ENCODE measurements at places on chromosomes 16 and 17.

GRCh38 chr17:65515959-65516948 lies 45.2 kb downstream of the AXIN2 start:
- DNase-seq = no peak

DNA sequence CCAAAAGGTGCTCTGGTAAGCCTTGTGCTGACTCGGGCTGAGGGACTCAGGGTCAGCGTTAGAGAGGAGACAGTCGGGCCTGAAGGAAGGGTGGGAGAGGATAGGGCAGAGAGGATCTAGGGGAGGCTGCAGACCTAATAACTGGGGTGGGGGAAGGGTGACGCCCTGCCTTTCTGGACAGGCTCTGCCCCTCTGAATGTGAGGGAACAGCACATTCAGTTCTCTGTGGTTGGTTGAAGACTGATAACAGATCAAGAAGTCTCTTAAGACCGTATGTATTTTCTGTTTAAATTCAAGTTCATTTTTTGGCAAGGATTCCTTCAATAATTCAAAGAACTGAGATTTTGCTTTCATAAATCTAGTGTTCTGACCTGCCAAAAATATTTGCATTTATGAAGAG lies 56.2 kb upstream of the TEKT3 start:
- no peak for DNase-seq

DNA sequence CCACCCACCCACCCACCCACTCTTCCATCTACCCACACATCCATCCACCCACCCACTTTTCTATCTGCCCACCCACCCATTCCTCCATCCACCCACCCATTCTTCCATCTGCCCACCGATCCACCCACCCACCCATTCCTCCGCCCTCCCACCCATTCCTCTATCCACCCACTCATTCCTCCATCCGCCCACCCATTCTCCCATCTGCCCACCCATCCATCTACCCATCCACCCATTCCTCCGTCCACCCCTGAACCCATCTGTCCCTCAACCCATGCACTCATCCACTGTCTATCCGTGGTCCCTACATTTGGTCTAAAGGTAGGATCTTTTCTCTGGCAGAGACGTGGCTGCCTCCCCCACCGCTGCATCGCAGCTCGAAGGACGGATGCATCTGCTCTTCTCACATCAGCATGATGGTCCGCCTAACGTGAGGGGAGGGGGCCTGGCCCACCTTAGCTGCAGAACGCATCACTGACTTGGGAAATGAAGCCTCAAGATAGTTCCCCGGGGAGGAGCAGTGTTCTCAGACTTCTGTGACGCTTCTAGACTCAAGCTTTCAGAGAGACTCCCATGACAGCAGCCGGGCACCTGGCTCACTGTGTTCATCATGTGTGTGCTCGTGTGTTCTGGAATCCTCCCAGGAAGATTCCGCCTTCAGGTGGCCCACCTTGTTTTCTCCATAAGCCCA lies 17.2 kb upstream of the GSE1 start:
- no peak for DNase-seq

GRCh38 chr17:18117982-18118975 lies 9.7 kb downstream of the MYO15A start:
- DNase-seq = no peak

- no peak for DNase-seq
These were observed 3.0 kb upstream of the SLC6A4 start for GRCh38 chr17:30238387-30239088.

GRCh38 chr17:36742267-36743000 lies 141.1 kb downstream of the MRM1 start:
- no peak for DNase-seq

- no peak for DNase-seq
These were observed 753 bp downstream of the SLC16A11 start for GRCh38 chr17:7043182-7043496.

DNA sequence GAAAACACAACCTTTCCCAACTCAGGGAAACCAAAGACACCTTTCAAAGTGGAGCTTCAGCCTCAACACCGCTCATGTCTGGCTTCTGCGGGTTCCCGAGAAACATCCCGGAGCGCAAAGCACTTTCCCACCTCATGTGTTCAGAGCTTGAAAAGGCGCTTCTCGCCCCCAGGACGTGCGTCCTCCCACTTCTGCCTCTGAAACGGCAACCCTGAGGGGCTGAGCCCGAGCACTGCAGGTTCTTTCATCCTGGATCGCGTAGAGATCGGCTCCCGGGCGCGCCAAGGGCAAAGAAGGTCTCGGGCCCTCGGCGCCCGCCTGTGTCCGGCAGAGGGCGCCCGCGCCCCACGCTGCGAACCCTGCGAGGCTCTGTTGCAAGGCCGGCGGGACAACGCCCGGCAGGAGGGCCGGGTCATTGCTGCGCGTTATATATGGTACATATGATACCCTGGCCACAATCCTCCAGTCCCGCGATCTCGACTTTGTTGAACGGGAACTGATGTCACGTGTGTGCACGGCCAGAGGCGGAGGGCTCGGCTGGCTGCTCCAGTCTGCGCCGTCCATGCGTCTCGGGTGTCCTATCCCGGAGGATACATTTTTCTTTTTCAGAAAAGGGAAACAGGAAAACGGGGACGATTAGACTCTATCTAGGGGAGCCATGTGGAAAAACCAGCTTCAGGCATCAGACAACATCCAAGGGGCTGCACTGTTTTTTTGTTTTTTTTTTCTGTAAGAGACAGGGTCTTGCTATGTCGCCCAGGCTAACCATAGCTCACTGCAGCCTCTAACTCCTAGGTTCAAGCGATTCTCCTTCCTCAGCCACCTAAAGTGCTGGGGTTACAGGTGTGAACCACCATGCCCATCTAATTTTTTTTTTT lies 19.1 kb downstream of the COQ7 start:
- peak; percentile 90 for DNase-seq

DNA sequence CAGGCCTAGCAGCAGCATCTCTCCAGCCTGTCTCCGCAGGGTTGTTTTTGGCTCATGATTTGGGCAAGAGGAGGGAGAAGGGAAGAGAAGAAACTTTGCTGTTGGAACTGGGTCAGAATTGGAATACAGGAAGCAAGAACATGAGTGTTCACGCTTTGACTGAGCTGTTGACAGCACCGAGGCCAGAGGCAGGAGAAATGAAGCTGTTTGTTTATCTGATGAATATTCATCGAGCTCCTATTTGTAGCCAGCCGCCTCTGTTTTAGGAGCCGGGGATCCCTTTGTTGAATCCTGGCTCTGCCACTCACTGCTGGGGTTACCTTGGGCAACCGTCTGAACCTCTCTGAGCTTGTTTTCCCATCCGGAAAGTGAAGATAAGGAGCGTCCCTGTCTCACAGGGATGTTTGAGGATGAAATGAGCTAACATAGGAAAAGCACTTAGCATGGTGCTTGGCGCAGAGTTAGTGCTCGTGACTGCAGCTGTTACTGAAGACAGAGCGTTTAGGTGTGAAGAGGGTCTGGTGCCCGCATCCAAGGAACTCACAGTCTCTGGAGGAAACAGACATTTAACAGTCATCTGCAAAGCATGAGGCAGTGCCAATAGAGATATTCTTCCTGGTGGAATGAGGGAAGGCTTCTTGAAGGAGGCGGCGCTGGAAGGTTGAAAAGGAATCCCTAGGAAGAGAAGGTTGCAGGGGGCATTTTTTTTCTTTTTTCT lies 29.2 kb downstream of the RAP1GAP2 start:
- no peak for DNase-seq

DNA sequence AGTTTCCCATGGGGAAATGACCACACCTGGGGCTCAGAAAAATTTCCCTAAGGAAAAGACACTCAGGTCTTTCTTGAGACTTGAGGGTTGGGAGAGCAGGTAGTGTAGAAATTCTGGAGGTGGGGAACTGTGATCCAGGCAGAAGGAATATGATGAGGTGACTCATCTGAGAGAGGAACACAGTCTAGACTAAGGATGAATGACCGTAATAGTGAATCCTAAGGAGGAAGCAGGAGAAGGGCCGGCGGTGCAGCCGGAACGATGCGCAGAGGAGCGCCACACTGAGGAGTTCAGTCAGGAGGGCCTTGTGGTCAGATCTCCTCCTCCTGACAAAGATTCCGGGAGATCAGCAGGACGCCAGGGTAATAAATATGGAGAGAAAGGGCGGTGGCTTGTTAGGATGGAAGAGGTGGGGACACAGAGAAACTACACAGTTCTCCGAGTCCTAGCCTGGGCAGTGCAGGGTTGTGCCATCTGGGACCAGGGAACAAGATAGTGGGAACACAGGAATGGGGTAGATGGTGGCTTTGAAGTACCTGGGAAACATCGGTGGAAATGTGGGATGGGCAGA lies 135.6 kb downstream of the PARN start:
- DNase-seq = no peak

- DNase-seq = no peak
These were observed 93.0 kb downstream of the UTP18 start for GRCh38 chr17:51353296-51353695.

- peak; percentile 33 for DNase-seq
These were observed 4.1 kb downstream of the IL4R start for GRCh38 chr16:27317738-27318391.

GRCh38 chr16:53457670-53458069 lies 23.4 kb downstream of the RBL2 start:
- DNase-seq = peak; percentile 95

DNA sequence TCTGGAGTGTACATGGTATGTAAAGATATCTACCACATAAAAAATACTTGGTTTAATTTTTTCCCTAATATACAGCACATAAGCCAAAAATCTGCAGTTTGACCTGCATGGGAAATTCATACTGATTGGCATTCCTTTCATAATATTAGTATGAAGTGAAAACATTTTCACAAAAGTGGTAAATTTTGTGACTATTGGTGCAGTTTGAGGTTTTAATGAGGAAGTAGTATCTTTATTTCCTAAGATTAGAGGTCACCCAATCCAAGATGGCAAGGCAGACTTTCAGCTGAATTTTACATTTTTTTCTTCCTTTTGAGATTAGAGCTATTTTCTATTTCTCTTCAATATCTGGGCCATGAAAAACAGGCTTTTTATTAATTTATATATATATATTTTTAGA lies 21.2 kb downstream of the METTL9 start:
- no peak for DNase-seq

DNA sequence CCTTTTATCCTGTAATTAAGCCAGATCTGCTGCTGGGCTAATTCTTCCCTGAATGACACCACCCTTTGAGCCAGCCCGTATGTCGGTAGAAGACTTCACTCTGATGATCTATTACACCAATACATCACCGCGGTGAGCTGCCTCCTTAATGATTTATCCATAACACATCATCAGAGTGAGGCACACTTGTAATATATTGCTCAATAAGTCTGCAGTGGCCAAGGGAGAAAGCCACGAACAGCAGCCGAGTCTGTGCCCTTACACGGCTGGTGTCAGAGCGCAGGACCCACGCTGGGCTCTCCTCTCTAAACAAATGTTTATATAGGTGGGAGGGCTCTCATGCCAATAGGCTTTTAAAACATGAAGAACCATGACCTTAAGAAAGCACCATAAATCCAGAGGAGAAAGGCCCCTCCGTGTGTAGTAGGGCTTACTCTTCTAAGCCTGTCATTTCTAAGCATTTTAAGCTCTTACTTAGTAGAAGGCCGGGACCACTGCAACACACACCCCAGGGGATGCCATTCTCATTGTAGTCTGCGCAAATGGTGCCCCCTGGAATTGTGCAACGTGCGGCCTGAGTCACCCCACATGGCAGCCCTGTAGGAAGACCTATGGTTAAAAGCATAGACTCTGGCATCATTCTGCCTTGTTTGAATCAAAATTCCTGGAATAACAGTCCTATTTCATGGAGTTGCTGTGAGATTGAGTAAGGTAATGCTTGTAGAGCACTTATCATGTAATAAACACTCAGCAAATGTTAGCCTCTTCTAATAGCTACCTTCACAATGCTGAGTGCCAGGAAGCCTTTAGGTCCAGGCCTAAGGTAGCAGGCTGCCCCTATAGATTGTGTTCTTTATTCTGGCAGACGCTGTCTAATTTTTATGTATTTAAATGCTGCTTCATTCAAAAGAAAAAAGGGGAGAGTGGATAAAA lies 26.1 kb downstream of the MRPS23 start:
- DNase-seq = no peak

- DNase-seq = no peak
These were observed 789 bp upstream of the CCDC57 start for GRCh38 chr17:82213251-82214011.

- DNase-seq = no peak
These were observed 267.3 kb downstream of the XYLT1 start for GRCh38 chr16:17203424-17203823.

DNA sequence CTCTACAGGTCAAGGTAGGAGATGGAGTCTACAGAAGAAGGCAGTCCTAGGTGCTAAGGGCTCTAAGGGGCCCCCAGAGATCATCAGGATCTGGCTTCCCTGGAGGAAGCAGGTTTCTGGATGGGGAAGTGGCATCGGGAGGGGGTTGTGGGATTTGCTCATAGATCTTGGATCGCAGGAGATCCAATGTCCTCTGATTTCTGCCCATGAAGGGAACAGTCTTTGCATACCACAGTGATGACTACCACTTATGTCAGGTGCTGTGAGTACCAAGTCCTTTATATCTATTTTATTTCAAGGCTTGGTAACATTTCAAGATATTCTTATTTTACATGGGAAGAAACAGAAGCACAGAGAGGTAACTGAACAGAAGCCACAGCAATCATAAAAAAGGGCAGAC lies 164.0 kb downstream of the RGS9 start:
- DNase-seq = no peak

GRCh38 chr17:64282753-64283080 lies 19.7 kb upstream of the TEX2 start:
- no peak for DNase-seq

- no peak for DNase-seq
These were observed 2.5 kb downstream of the SLC47A2 start for GRCh38 chr17:19713901-19714361.

DNA sequence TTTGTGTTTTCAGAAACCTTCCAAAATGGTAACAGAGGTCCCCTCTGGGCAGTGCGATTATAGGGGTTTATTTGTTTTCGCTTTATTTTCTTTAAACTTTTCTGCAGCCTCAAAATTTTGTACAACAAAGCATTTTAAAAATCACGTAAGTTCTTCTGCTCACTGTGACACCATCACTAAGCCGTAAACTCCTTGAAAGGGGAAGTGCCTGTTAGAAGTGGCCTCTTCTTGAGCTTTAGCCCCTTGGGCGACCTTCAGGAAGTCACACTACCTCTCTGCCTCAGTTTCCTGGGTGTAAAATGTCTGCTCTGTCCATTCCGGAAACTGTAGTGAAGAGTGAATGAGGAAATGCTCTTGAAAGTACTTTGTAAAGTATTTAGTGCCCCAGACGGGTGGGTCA lies 26.6 kb downstream of the ARHGAP27 start:
- DNase-seq = no peak

DNA sequence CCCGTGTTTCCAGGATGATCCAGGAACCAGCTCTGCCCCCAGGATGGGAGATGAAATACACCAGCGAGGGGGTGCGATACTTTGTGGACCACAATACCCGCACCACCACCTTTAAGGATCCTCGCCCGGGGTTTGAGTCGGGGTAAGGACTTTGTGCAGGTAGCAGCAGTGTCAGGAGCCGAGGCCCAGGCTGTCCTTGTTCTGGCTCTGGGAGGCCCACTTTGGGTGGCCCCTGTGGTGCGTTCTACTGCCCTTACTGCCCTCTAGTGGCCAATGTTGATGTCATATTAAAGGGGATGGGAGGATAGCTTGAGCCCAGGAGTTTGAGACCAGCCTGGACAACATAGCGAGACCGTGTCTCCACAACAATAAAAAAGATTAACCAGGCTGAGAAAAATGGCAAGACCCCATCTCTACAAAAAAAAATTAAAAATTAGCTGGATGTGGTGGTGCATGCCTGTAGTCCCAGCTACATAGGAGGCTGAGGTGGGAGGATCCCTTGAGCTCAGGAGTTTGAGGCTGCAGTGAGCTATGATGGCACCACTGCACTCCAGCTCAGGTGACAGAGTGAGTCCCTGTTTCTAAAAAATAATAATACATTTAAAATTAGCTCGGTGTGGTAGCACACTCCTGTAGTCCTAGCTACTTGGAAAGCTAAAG lies 20.9 kb upstream of the CLEC18A start:
- peak; percentile 64 for DNase-seq

- no peak for DNase-seq
These were observed 45.6 kb downstream of the METRNL start for GRCh38 chr17:83124871-83125514.
